Activated CD4-positive, alpha-beta T cell treated with anti-CD3 and anti-CD28 coated beads, Interleukin-2, amount 10 ng/mL, durations not matched to agents 7 days and 5 days (primary cell): ENCODE measurements at places on chromosomes 6 and 20. TPM values are rescaled to one million over a fixed set of nuclear protein-coding genes. Genes with fewer than 3 reads are reported as not detected.

The JAG1 gene
- total RNA-seq = not detected

DNA sequence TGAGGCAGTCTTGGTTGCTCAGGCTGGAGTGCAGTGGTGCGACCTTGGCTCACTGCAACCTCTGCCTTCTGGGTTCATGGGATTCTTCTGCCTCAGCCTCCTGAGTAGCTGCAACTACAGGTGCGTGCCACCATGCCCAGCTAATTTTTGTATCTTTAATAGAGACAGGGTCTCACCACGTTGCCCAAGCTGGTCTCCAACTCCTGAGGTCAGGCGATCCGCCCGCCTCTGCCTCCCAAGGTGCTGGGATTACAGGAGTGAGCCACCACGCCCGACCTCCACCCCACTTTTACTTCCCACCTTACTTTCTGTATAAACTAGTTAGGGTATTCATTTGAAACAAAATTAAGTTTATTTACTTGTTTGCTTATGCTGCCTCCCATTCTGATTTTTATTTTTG, 86.5 kb downstream of the NCOA3 start:
- DNase-seq = no peak

GRCh38 chr6:16420715-16421461, 182.5 kb downstream of the GMPR start:
- peak; percentile 53 for DNase-seq

GRCh38 chr6:29491574-29491973, 3.8 kb upstream of the MAS1L start:
- no peak for DNase-seq

- DNase-seq = no peak
Measured at GRCh38 chr6:109794201-109794923, 103.3 kb downstream of the FIG4 start.

DNA sequence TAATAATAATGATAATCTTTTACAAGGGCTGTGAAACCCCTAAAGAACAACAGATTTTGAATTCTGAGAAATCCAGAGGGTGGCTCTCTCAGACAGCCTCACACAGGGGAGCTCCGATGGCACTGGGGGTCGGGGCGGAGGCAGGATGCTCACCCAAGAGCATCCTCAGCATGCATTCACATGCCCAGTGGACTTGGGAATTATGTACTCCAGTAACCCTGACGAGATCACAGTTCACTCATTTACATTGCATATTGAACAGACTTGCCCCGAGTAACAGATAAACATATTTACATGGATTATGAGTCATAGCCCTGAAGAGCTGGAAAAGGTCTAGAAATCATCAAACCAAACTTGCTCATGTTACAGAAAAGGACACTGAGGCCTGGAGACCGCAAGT, 482.7 kb upstream of the JARID2 start:
- no peak for DNase-seq

DNA sequence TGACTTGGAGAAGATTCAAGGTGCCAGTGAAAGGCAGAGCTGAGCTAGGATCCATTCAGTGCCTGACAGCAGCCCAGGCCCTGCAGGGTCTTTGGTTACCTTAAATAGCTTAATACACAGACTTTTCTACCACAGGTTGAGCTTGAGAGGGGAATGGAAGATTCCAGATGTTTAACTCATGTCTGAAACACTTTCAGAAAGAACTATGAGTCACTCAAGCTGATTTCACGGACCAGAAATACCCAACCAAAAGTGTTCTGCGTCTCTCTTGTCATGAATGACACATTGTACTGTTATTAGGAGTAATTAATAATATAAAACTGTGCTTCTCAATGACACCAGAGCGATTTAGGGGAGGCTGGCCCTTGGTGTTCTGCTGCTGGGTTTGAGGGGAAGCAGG, 6.4 kb upstream of the PMEPA1 start:
- no peak for DNase-seq
